Stimulated activated CD8-positive, alpha-beta memory T cell treated with anti-CD3 and anti-CD28 coated beads, Interleukin-4, amount 100 ng/mL, for 1 hour (primary cell): ENCODE measurements at places on chromosomes 11 and 22.

DNA sequence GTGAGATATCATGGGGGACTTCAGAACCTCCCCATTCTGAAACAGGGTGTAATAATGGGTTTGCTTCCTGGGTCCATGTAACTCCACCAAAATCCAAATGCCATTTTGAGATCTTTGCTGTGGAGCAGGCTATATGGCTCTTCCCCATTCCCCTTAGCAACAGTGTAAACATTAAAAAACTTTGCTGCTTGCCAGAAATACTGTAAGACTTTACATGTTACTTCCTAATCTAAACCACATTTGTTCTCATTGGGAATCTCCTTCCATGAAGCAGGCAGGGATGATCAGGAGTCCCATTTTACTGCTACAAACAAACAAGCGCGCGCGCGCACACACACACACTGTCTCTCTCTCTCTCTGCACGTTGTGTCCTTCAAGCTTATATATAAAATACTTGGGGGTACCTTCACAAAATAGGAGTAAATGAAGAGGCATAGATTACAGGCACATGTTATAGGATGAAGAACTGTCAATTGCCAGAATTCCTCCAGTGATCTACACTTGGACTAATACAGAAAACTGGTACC lies 86.5 kb downstream of the ANO3 start:
- no peak for DNase-seq

- no peak for DNase-seq
These were observed 44.4 kb upstream of the MYEOV start for GRCh38 chr11:69249311-69250185.

GRCh38 chr22:30705710-30706651 lies 11.3 kb downstream of the OSBP2 start:
- DNase-seq = no peak

DNA sequence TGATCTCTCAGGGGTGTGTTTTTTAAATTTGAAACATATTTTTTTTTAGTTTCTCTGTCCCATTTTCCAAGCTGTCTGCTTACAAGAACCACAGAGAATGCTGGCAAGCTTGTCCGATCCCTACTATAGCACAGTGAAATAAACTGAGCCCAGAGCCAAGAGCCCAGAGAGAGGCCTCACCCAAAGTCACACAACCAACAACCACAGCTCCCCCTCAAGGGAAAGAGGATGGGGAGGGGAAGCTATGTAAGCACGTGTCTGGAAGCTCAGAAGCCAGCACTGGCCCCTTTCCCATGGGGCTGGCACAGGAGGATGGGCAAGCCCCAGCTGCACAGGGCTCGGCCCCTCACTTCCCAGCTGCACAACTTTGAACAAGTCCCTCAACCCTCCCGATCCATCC lies 3.2 kb upstream of the SART1 start:
- DNase-seq = no peak

DNA sequence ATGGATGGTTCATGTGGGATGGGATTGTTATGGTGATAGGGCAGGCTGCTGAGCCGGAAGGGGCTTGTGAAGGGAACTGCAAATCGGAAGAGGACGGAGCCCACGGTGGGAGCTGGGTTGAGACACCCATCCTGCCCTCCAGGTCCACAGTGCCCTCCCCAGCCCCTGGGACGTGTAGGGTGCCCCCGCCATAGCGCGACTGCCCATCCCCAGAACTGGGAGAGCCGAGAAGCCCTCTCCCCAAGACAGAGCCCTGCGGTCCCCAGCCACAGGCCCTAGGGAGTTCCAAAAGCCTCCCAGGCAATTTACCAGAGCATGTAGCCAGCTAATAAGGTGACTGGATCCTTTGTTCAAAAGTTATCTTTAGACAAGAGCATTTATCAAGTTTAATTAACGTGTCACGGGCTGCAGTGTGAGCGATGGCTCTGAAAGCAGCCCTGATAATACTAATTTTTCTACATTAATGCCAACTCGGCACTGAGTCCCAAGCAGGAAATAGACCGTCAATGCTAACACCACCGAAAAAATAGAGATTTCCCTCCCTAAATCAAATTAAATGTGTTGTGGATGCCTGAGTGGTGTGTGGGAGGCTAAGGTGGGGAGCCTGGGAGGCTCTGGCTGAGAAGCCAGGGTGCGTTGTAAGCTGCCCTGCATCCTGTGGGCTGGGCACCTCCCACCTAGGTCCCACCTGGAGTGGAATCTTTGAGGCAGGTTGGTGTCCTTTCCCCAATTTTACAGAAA lies 76.8 kb upstream of the RTL6 start:
- DNase-seq = no peak
